NCI-H82 (cell line): ENCODE measurements at places on chromosomes 2 and 18.

DNA sequence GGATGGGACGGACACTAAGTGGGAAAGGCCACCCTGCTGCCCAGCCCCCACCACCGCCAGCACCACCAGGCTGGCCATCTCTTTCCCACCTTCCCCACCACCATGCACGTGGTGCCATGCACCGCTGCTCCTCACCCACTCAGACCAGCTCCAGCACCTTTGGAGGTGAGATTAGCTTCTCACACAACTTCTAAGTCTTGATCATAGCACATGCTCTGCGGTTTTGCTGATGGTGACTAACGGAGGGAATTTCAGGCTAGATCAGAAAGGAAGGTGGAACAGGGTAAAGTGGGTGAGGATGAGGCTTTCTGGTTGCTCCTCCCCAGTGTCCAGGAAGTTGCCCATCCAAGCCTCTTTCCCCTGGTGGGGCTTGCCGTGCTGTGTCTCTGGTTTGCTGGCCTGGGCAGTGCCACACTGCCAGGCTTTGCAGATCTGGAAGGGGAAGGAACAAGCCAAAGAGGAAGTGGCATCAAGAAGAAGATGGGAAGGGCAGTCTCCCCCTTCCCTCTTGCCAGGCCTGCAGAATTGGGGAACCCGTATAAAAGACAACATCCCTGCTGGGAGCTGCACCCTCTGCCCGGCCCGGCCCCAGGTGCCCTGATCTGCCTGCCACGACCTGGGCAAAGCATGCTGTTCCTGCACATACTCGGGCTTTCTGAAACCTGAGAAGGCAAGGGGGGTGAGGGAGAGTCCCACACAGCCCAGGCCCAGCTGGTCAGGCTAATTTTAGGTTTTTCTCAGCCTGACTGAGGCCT is 44.3 kb upstream of the CAB39 start:
- DNase-seq = peak; percentile 77

GRCh38 chr2:234917211-234917975 is 34.4 kb upstream of the SH3BP4 start:
- no peak for DNase-seq

- DNase-seq = peak; percentile 2
Observed at GRCh38 chr18:63315131-63315662, 4.4 kb downstream of the BCL2 start.

DNA sequence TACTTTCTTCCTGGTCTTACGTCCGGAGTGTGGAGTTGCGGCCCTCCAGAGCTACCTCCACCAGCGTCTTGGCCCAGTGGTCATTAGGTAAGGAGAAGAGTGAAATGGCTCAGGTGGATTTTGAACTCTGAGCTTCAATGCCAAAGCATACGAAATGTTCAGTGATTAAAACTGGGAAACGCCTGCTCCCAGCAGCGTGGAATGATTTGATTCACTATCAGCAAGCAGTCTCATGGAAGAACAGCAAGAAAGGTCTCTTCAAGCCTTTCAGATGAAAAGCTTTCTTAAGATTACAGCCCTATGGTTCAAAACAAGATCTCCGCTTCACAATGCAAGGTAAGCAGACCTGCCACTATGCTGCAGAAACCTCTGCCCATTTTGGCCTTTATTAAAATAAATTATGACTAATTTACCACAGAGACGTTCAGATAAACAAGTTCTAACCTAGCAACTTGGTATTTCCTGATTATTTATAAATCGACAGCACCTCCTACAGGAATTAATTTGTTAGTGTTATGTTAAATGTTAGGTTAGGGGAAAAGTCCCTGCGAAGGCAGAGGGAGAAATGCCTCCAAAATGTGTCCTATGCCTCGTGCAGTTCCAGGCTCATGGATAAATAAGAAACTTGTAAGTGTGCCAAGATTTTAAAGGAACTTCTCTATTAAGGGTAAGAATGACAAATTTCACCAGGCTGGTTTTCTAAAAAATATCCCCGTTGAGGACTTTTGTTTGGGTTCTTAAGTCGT is 10.1 kb downstream of the SP9 start:
- peak; percentile 74 for DNase-seq

DNA sequence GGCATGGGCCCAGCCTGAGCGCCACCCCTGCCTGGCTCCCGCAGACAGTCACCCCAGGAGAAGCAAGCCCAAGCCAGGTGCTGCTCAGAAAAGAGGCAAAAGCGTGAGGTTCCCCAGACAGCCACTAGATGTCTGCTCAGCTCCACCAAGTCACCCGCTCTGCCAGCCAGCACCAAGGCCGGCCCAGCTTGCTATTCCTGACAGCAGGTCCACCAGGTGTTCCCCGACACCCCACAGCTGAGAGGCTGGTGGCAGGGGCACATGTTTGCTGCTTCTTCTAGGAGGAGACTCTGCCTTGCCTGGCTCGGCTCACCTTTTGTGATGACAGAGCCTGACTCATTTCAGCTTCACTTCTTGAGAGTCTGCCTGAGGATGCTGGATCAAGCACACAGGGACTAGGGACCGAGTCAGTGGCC is 206.7 kb downstream of the MGAT5 start:
- peak; percentile 90 for DNase-seq

DNA sequence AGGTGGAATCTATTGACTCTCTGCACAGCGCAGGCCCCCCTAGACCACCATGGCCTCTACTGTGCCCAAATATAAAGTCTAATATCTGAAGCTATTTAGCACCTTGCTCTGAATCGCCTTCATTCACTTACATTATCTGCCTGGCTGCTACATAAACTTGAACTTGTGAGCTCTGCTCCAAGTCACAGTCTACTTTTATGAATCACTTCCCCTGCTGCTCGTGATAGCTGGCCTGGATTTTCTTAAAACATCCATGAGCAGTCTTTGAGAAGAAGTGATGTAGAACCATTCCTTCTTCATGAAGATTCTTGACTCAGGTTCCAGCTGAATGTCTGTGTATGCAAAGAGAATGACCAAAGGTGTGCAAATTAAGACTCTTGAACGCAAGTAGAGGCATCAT is 359.5 kb downstream of the RND3 start:
- no peak for DNase-seq

DNA sequence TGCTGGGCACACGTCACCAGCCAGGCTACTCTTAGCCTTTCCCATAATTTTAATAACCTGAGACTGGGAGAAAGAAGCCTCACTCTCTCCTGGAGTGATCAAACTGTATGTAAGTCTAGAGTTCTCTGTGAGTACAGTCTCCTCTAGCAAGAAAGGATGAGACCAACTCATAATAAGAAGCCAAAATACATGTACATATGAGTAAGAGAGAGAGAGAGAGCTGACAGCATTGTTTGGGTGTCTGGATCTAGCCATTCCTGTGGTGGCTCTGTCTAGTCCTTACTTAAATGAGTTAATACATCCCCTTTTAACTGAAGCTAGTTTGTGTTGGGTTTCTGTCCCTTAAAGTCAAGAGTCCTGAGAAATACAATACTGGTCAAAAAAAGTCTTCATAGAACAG is 26.0 kb upstream of the ANXA4 start:
- DNase-seq = no peak

DNA sequence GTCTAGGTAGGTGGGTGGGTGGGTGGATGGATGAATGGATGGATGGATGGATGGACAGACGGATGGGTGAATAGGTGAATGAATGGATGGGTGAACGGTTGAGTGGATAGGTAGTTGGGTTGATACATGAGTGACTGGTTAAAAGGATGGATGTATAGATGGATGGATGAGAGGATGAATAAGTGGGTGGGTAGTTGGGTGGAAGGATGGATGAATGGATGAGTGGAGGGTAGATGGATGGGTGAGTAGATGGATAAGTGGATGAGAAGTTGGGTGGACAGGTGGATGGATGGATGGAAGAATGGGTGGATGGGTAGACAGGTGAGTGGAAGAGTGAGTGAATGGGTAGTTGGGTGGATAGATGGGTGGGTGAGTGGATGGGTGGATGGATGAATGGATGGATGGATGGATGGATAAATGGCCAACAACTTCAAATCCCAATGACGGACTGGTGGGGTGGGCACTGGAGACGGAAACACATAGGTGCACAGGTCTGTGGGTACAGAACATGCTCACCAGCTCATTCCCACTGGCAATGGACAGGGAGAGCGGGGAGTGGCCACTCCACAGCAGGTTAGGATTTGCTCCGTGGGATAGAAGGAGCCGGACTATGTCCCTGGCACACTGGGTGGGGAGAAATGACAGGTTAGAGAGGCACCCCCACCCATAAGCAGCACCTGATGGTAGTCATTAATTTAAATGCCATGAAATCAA is 48.8 kb downstream of the ANKMY1 start:
- DNase-seq = no peak

DNA sequence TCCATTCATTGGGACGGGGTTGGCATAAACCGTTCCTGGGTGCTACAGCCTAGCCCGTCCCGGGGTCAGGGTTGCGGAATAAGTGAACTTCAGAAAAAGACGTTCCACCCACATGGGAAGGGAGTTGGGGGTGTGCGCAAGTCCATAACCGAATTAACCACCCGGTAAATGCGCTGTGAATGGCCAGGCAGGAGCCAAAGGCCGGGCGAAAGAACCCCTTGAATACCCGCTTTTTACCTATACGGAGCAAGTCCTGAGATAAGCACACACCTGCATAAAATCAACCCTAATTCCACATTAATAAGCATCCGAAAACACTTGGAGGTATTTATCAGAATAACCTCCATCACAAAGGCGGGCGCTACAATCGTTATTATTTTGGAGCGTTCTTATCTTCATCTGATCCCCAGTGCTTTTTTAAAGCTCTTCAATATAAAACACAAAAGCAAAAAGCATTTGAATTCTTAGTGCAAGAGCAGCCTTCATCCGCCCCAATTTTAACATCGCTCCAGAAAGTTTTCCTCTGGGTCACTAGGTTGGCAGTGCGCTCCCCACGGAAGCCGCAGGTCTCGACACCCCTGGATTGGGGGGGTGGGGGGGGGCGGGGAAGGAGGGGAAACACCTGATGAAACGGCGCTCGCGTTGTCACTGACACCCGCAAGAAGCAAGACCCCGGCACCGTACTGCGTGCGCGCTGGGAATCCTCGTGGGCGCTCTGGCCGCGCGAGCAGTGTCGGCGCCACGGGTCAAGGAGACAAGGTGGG is 1.2 kb downstream of the SATB2 start:
- DNase-seq = peak; percentile 38

- no peak for DNase-seq
Observed at GRCh38 chr2:126317790-126318431, 338.0 kb upstream of the GYPC start.

GRCh38 chr2:119489232-119489952 is 34.9 kb downstream of the SCTR start:
- no peak for DNase-seq
